ENCODE measurements at places on chromosomes 1 and 21. TPM values are rescaled to one million over a fixed set of nuclear protein-coding genes. Genes with fewer than 3 reads are reported as not detected.

SPRR2G gene
- total RNA-seq = not detected

DNA sequence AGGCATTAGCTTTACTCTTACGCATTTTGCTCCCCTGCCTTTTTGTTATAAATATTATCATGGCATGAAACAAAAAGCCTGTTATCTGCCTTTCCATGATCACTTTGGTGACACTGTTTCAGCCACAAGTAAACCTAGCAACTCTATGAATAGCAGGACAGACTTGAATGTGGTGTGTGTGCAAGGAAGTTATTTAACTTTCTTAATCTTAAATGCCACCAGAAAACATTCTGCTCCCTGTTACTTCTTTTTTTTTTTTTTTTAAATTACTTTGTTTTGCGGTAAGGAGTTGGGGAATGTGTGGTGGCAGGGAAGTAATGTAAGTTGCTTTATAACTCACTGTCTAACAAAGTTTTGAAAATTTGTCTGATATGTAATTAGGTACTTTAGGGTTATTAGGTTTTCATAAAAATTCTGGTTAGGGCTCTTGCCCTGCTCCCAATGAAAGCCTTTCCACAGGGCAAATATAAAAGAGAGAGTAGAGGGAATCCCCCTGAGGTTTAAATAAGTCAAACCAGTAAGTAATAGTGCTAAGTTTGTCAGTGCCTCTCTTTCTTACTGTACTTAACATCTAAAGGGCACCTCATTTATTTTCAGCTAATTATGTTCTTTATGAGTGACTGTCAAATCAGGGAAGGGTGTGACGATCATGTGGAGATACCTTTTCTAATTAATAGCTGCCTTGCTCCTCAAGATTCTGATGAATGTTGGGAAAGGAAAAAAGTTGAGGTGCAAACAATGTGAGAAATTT lies 39.5 kb downstream of the RASAL2 start:
- no peak for DNase-seq

GRCh38 chr1:204130981-204131892 lies 20.6 kb downstream of the ETNK2 start:
- DNase-seq = no peak

PLXNA2 gene
- 14.4 TPM for total RNA-seq

- no peak for DNase-seq
Measured at GRCh38 chr1:68322096-68322495, 89.8 kb upstream of the WLS start.

All from Right ventricle myocardium superior (tissue), 1 donor.